ENCODE measurements at places on chromosomes 1 and 21. TPM values are rescaled to one million over a fixed set of nuclear protein-coding genes. Genes with fewer than 3 reads are reported as not detected.
A peak's percentile ranks its signal among the peaks of the same experiment; 100 is the strongest.

- no peak for DNase-seq
Measured at GRCh38 chr1:64325856-64326255, 122.4 kb downstream of the UBE2U start.

- no peak for DNase-seq
Measured at GRCh38 chr21:31185663-31186062, 147.4 kb upstream of the KRTAP19-8 start.

LCK gene
- 8.3 TPM for total RNA-seq

DNA sequence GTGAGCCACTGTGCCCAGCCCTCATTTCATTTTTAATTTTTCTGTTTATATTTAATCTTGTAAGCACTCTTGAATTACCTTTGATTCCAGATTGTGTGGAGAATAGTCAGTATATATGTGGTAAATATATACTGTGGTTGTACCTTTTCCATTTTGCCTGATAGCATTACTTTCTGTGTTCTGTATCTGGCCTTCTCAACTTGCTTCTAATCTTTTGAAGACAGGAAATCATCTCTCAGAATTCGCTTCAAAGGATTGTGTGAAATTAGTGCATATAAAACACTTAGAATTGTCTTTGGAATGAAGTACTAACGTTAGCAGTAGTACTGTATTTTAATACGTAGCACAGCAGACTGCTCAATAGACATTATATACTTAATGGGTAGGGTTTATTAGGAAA is 37.9 kb downstream of the PPP2R5A start:
- DNase-seq = no peak

DNA sequence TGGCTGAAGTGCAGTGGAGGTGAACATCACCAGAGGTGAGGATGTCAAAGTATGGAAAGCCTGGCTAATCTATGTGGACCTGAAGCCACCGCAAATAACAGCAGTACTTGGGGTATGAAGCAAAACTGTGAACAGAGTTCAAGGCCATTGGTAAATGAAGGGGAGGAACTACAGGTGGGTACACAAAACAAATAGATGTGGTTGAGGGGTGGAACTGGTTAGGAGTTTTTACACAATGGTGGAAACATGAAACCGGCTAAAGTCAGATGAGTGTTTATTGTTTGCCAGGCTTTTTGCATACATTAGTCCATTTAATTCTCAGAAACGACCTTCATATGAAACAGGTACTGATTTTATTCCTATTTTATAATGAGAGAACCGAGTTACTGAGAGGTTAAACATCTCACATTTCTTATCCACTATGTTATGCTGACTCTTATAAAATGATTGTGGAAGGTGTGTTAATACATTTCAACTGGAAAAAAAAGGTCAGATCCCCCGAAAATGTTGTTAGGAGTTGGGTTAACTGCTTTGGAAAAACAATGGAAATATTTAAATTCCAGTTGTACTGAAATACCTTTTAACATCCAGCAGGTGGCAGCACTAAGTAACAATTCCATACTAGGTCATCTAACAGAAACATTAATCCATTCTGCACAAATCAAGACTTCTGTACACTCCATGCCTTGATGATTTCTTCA is 44.3 kb upstream of the GTF2B start:
- DNase-seq = no peak

DNA sequence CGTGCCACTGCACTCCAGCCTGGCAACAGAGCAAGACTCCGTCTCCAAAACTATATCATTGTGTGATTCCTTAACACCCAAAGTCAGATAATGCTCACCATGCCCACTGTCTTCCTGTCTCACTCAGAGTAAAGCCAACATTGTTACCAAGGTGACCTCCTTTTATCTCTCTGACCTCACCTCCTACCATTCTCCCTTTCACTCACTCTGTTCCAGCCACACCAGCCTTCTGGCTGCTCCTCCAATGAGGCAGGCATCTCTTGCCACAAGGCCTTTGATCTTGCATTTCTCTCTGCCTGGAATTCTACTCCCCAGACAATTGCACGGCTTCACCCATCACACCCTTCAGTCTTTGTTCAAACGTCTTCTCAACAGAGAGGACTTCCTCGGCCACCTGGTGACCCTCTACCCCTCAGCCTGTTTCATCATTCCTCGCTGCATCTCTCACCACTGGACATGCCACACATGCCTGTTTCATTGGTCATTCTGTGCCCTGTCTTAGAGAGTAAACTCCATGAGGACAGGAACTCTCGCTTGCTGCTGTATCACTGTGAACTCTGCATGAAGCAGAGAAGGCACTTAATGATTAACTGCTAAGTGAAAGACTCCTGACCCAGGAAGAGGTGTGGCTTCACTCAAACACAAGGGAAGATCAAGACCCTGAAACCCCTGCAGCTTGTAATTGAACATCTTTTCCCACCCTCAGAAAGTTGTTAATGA is 67.1 kb upstream of the CAPZB start:
- DNase-seq = no peak

RYR2 gene
- 7.8 TPM for total RNA-seq

IRF6 gene
- 17.9 TPM for total RNA-seq

- no peak for DNase-seq
Measured at GRCh38 chr1:21042929-21043605, 133.6 kb downstream of the EIF4G3 start.

GRCh38 chr1:25146451-25146855 is 85.8 kb downstream of the SYF2 start:
- no peak for DNase-seq

GRCh38 chr1:157403203-157403602 is 149.1 kb downstream of the FCRL5 start:
- DNase-seq = no peak

GRCh38 chr1:230237805-230238204 is 170.8 kb downstream of the GALNT2 start:
- no peak for DNase-seq

AIRE gene
- total RNA-seq = not detected

ALPL gene
- 164 TPM for total RNA-seq

DNA sequence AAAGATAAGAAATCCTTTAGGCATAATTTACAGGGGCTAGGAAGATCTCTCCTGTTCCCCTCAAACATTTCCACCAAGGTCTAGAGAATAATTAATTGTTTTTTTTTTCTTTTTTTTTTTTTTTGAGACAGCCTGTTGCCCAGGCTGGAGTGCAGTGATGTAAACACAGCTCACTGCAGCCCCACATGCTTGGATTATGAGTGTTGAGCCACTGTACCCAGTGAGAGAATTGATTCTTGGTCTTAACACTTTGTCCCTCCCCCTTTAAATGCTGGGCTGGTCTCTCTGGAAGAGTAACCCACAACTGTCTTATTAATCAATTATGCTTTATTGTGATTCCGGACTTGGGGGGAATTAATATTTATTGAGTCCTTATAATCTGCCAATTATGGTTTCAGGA is 33.4 kb downstream of the ATF3 start:
- no peak for DNase-seq

DNA sequence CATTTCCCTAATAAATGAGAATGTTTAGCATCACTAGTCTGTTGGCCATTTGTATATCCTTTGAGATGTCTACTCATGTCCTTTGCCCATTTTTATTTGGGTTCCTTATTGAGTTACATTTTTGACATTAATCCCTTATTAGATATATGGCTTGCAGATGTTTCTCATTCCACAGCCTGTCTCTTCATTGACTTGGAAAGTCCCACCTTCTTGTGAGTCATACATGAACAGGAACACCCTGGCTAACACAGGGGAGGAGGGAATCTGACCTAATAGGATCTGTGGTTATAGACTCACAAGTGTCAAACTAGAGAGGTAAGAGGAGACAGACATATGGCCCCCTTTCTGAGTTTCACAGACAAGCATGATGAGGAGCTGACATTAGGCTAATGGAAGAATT is 11.5 kb downstream of the ZP4 start:
- DNase-seq = no peak

INTS11 gene
- total RNA-seq = 81.9 TPM

GRCh38 chr21:34639250-34639649 is 24.3 kb upstream of the RCAN1 start:
- DNase-seq = no peak

NEGR1 gene
- 21.4 TPM for total RNA-seq

GRCh38 chr1:178869119-178869697 is 1.7 kb downstream of the ANGPTL1 start:
- no peak for DNase-seq

DNA sequence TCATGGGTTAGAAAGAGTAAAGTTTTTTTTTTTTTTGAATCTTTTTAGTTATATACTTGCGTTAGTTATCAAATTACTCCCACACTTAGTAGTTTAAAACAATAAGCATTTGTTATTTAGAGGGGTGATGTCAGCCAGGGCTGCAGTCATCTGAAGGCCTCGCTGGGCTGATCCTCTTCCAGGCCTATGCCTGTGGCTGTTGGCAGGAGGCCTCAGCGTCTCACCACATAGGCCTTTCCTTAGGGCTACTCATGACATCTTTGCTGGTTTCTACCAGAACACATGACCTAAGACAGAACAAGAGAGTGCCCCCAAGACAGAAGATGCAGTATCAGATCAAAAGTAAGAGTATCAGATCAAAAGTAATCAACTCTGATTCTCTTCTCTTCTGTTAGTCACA is 167.4 kb downstream of the HHAT start:
- DNase-seq = no peak

GRCh38 chr1:68103011-68103545 is 52.7 kb upstream of the DIRAS3 start:
- DNase-seq = no peak

S100A12 gene
- total RNA-seq = 22.8 TPM

CELA3B gene
- total RNA-seq = not detected

DNA sequence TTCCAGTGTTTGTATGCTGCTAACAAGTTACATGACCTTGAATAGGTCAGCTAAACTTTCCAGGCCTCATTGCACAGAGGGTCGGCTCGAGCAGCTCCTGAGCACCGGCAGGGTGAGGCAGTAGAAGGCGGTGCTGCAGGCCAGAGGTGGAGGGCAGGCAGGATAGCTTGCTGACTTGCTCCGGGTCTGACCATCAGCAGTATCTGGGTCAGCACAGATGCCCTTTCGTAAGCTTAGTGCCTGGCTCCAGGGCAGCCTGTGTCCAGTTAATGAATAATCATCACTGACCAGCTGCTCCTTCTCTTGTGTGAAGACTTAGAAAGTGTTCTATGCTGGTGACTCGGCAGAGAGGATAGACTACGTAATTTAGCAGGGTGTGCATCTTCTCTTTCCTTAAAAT is 6.9 kb downstream of the MAPKAPK2 start:
- no peak for DNase-seq

- DNase-seq = no peak
Measured at GRCh38 chr1:205398586-205398985, 23.3 kb downstream of the LEMD1 start.

FAM72D gene
- 0.43 TPM for total RNA-seq

GRCh38 chr1:158177700-158178450 is 2.8 kb upstream of the CD1D start:
- peak; percentile 97 for DNase-seq

LCE2C gene
- not detected for total RNA-seq

- DNase-seq = no peak
Measured at GRCh38 chr1:92854101-92854785, 22.4 kb downstream of the RPL5 start.

DNA sequence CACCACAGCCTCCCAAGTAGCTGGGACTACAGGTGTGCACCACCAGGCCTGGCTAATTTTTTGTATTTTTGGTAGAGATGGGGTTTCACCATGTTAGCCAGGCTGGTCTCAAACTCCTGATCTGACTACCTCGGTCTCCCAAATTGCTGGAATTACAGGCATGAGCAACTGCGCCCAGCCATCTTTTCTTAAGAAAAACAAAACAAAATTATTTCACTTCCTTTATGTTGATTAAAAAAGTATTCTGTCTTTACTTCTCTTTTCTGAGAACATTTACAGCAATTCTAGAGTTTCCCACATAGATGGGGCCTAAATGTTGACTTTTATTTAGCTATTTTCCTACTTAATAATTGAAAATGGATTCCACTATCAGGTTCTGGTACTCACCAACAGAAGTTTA is 17.3 kb upstream of the TMEM183A start:
- no peak for DNase-seq

GRCh38 chr1:45246760-45247159 is 40.4 kb upstream of the ZSWIM5 start:
- no peak for DNase-seq

DNA sequence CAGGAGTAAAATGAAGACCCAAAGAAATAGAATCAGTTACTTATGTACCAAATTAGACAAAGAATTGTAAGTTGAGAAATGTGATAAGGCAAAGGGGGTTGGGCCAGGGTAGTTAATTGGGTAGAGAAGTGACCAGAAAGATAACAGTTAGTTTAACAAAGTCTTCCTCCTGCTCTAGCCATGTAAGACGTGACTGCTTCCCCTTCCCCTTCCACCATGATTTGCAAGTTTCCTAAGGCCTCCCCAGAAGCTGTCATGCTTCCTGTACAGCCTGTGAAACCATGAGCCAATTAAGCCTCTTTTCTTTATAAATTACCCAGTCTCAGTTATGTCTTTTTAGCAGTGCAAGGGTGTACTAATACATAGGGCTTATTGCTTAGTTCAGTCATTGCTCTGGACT is 142.0 kb upstream of the PDE4B start:
- no peak for DNase-seq

DNA sequence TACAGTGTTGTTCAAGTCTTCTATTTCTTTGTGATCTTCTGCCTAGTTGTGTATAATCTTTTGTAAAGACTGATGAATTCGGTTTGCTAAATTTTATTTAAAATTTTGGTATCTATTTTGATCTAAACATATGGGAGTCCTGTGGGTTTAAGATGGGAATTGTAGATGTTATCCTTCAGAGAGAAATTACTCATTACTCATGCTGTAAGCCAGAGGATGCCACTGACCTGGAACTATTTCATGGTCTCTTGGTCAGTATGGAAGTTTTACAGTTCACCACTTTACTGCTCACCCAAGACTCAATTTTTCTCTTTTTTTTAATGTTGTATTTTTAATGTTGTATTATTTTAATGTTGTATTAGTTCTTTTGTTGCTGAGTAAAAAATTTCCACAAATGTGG is 138.6 kb upstream of the B3GALT2 start:
- no peak for DNase-seq

GRCh38 chr1:119715542-119715941 is 3.8 kb downstream of the PHGDH start:
- no peak for DNase-seq

PKLR gene
- total RNA-seq = not detected
